ENCODE measurements at places on chromosomes 11 and 22.

DNA sequence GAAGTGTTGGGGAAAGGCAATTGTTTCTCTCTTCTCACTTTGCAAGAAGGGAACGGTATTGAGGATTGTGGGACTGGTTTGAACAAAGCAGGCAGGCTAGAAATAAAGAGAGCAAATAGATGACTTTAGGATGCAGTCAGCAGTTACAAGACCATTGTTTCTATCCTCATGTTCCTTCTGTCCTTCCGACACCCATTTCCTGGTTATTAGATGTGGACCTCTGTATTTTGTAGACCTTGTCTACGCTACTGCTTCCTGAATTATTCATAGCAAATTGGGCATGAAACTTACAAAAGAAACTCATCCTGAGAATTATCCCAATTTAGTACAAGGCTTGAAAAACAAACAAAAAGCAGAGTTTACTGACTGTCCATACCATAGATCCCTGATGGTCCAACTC is 656.3 kb downstream of the NTM start:
- DNase-seq = no peak

GRCh38 chr11:18080451-18080850 is 25.4 kb downstream of the SAAL1 start:
- DNase-seq = no peak

DNA sequence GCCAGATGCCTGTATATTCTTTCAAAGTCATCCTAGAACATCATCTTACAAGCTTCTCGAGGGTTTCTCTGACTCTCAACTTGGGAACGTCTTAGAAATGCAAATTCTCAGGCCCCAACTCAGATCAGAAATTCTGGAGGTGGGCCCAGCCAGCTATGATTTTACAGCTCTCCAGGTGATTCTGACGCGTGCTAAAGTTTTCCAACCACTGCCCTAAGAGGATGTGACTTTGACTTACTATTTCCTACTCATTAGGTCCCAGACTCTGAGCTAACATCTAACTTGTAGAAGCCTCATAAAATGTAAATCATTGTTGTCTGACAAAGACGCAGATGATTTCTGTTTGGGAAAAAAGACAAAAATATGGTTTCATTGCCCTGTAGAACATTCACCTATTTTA is 61.1 kb downstream of the IRAG1 start:
- DNase-seq = no peak

- DNase-seq = peak; percentile 60
Measured at GRCh38 chr11:60987577-60988277, 16.2 kb downstream of the CD6 start.

- DNase-seq = no peak
Measured at GRCh38 chr11:93773601-93774200, 10.4 kb upstream of the MED17 start.

DNA sequence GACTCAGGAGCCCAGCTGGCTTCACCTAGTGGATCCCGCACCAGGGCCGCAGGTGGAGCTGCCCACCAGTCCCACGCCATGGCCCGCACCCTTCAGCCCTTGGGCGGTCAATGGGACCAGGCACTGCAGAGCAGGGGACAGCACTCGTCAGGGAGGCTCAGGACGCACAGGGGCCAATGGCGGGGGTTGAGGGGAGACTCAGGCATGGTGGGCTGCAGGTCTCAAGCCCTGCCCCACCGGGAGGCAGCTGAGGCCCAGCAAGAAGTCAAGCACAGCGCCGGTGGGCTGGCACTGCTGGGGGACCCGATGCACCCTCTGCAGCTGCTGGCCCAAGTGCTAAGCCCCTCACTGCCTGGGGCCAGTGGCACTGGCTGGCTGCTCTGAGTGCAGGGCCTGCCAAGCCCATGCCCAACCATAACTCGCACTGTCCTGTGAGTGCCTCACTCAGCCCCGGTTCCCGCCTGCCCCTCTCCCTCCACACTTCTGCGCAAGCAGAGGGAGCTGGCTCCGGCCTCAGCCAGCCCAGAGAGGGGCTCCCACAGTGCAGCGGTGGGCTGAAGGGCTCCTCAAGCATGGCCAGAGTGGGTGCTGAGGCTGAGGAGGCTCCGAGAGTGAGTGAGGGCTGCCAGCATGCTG is 111.7 kb upstream of the PGR start:
- DNase-seq = no peak

- DNase-seq = no peak
Measured at GRCh38 chr11:27886857-27887256, 186.6 kb upstream of the BDNF start.

DNA sequence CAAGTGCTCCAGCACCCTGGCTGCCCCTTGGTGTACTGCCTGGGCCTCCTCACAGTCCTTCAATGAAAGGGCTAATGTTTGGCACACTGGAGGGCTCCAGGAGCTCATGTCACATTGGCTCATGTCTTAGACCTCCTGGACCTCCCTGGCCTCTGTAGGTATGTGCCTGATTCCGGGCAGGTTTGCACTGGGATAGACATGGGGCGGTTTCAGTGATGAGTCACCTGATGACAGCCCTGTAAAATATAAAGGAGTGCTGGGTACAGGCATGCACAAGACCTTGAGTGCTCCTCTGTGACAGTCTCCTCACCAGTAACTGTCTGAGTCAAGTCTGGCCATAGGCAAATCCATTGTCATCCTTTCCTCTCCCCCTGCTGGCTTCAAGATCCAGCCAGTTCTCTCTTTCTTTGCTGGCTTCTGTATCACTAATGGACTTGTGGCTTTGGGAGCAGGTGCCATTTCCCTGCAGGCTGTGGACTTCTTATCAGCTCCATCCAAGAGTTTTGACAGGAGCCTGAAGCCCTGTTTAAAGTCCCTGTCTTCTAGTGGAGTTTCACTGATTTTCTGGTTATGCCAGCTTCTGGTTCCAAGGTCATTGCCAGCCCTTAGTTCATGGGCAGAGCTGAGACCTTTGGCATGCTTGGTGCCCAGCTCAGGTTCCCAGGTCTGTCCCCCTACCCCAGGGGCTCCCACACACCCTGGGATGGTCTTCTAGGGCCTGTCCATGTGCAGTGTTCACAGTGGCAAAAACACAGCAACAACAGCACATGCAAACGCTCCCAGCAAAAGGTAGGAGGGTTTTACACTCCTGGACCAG is 22.7 kb upstream of the P2RY2 start:
- no peak for DNase-seq

- no peak for DNase-seq
Measured at GRCh38 chr11:117535850-117536411, 208.3 kb downstream of the CEP164 start.

DNA sequence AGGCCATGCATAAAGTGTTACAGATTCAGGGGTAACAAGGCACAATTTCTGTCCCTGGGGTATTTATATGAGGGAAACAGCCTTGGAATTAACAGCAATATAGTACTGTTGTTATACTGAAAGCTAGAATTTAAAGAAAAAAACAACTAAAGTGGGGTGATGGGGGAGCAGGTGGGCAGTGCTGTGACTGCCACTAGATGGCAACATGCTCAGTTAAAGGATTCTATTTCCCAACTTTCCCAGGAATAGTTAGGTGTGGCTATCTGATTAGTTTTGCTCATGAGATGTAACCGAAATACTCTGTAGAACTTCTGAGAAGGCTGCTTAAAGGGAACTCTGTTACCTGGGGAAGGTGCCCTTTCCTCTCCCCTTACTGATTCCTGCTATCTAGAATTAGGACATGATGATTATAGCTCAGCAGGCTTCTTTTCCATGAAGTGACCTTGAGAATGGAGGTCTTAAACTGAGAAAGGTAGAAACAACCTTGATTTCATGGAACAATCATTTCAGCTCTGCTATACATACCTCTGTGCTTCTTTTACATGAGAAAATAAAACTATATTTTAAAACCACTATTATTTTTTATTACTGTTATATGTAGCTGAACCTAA is 102.6 kb downstream of the RELT start:
- DNase-seq = no peak

- DNase-seq = no peak
Measured at GRCh38 chr22:36134182-36134581, 26.4 kb downstream of the APOL3 start.

DNA sequence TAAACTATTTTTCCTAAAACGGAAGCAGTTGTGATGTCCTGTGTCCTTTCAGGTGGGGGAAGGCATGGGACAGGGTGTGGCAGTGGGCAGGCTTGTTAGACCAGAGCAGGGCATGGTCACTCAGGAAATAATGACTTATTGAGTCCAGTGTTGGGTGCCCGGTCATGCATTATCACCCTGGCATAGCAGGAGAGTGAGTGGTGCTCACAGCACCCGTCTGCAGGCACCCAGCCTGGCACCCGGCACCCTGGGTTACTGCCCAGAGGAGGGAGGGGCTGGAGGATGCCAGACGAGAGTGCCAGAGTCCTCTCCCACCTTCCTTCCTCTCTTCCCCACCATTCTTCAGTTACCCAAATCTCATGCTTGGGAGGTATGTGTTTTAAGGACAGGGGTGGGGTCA is 59.1 kb downstream of the ST3GAL4 start:
- DNase-seq = no peak

DNA sequence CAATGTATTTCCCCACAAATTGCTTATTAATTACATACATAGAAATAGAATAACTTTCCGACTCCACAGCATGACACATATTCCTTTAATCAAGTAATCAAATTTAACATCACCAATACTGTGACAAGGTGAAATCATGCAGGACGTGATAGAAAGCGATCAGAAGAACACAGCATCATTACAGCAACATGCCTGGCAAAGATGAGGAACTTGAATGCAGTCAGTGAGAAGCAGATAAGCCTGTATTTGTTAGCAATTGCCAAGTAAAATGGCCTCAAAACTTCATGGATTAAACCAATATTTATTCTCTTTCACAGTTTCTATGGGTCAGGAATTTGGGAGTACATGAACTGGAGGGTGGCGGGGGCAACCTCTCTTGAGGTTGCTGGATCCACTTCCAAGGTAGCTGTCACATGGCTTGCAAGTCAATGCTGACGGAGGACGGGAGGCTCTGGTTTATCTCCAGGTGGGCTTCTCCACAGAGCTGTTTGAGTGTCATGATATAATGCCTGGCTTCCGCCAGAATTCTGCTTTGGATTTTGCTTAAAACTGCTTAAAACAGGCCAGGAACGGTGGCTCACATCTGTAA is 12.0 kb upstream of the TEAD1 start:
- no peak for DNase-seq

- no peak for DNase-seq
Measured at GRCh38 chr11:120714438-120714837, 202.9 kb downstream of the GRIK4 start.

DNA sequence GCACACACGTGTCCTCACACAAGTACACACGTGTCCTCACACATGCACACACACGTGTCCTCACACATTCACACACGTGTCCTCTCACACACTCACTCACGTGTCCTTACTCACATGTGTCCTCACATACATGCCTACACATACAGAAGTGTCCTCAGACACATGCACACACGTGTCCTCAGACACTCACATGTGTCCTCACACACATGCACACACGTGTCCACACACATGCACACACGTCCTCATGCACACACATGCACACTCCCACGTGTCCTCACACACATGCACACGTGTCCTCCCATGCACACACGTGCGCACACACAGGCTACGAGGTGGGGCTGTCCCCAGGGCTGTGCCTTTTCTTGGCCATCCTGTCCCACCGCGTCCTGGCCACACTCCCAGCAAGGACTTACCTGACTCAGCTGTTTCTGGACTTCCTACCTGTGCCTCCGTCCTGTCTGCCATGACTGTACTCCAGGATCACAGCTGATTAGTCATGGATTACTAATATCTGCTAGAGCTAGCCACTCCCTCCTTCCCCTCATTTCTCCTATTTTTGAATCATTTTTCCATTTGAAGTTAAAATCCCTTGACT is 990.2 kb downstream of the BRD1 start:
- no peak for DNase-seq

- DNase-seq = no peak
Measured at GRCh38 chr11:42528911-42529310, 782.9 kb upstream of the API5 start.

GRCh38 chr22:46381142-46381541 is 45.6 kb downstream of the TRMU start:
- no peak for DNase-seq

GRCh38 chr11:1483445-1483961 is 3.1 kb downstream of the MOB2 start:
- DNase-seq = no peak

DNA sequence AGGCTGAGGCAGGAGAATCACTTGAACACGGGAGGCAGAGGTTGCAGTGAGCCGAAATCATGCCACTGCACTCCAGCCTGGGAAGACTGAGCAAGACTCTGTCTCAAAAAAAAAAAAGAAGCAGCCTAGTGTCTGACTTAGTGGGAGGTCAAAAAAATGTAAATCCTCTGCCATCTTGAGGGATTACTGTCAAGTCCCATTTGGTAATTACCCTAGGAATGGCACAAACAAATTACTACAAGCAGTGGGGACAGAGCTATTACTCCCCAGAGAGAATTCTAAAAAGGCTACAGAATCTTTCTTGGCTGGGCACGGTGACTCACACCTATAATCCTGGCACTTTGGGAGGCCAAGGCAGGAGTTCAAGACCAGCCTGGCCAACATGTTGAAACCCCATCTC is 3.8 kb downstream of the SERPING1 start:
- DNase-seq = no peak

DNA sequence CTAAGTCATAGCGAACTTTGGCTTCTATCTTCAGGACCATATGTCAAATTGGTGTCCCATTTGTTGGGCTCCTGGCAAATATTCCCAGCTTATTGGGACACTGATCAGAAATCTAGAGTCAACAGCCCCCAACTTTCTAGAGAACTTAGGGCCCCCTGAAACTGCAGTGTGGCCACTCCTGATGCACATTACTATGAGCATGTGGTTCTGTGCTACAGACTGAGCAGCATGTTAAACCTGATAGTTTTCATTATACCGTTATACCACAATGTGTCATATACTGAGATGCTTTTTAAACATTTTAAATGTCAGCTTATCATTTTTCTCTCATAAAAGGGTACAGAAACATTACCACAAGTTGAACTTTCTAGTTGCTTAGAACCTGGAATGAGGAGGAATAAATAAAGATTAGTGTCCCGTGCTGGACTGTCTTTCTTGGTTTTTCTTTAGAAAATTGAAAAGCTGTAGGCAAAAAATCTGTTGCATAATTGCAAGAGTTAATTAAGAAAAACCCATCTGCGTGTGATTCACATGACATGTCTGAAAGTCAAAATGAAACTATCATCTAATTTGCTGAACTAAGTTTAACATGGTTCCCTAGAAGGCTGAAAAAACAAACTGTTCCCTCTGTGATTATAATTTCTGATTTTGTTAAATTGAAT is 16.4 kb upstream of the CTSC start:
- DNase-seq = no peak

- DNase-seq = no peak
Measured at GRCh38 chr11:120236169-120237107, 3.5 kb upstream of the POU2F3 start.

Data from CD4-positive, alpha-beta T cell treated with Interleukin-4 for 4 hours (primary cell).